ENCODE measurements at places on chromosomes 13 and 19. TPM values are rescaled to one million over a fixed set of nuclear protein-coding genes. Genes with fewer than 3 reads are reported as not detected.

POLR1G gene
- 13.6 TPM for total RNA-seq

CEACAM16 gene
- not detected for total RNA-seq

CEACAM8 gene
- total RNA-seq: not detected

FGF14 gene
- 0.33 TPM for total RNA-seq

ACER1 gene
- not detected for total RNA-seq

C2CD4C gene
- total RNA-seq: 0.33 TPM

FGF21 gene
- total RNA-seq: not detected

F7 gene
- total RNA-seq: not detected

PROZ gene
- not detected for total RNA-seq

KCNC3 gene
- not detected for total RNA-seq

C5AR2 gene
- under 0.01 TPM for total RNA-seq

CGB2 gene
- not detected for total RNA-seq

RNF113B gene
- total RNA-seq: not detected

RNF17 gene
- total RNA-seq: not detected

C3 gene
- 0.22 TPM for total RNA-seq

All from uterine smooth muscle cell (primary cell).